ENCODE measurements at places on chromosomes 16 and 17.

DNA sequence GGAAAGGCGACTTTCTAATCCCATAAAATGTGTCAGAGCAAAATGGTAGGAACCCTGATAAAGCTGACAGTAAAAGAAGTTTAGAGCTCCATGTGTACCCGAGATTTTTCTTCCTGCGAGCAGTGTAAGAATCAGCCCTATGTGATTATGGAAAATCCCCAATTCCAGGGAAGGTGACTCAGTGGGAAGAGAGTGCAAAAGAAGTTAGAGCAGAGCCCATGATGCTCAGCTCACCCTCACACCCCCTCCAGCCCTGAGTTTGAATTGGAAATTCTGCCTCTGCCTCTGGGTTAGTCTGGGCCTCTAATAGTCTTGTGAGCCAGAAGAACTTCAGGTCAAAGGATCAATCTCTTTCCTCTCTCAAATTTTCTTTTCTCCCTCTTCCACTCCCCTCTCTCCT lies 12.5 kb downstream of the C17orf78 start:
- DNase-seq: no peak

DNA sequence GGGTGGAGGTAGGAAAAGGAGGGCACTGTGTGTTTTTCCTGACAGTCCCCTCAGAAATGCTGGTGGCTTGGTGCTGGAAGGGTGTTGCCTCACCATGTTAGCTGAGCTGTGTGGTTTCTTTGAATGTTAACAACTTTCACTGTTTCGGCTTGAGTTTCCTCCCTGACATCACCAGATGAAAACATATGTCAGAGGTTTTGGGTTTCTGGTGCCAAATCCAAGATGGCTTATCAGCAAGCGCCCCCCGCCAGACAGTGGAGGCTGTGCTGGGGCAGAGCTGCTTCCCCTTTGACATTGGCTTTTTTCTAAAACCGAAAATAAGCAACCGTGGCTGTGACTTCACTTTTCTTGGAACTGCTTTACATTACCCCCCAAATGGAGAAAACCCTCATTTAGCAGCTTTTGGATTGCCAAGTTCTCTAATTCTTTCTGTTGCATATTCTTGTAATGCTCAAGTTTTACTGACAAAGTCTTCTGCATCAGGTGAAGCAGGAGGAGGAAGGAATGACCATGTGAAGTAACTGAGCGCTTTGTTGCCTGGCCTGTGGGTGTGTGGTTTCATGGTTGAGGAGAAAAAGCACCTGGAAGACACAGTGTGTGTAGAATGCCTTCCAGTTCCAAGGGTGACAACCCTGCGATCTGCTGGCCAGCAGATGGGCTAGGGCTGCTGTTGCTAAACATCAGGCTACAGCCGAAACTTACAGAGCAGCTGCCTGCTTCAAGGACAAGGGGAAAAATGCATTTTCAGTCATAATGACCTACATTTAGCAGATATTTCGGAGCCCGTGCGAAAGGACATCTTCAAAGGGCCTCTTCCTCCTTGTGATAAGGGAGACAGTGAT lies 9.7 kb downstream of the RMI2 start:
- DNase-seq: no peak

- DNase-seq: no peak
Measured at GRCh38 chr17:72446525-72447250, 325.9 kb downstream of the SOX9 start.

- DNase-seq: no peak
Measured at GRCh38 chr16:75483222-75483621, 12.0 kb downstream of the CHST6 start.

DNA sequence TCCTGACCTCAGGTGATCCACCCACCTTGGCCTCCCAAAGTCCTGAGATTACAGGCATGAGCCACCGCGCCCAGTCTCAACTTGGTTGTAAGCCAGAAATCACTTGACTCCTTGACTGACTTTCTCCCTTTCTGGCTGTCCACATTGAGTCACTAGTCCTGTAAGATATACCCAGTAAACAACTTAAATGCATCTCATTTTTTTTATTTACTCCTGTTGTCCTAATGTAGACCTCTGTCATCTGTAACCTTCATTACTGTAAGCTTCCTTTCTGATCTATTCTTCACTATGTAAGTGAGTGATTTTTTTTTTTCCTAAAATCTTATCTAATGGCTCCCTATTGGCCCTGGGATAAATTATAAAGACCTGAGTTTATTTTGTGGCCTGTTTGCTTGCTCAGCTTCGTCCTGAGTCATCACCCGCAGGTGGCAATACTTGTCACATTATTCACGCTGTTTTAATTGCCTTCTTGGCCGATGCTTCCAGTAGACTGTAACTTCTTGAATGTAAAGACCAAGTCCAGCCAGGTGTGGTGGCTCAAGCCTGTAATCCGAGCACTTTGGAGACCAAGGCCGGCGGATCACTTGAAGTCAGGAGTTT lies 41.0 kb downstream of the PAFAH1B1 start:
- DNase-seq: peak; percentile 57

GRCh38 chr17:69470702-69471101 lies 56.2 kb downstream of the MAP2K6 start:
- no peak for DNase-seq

DNA sequence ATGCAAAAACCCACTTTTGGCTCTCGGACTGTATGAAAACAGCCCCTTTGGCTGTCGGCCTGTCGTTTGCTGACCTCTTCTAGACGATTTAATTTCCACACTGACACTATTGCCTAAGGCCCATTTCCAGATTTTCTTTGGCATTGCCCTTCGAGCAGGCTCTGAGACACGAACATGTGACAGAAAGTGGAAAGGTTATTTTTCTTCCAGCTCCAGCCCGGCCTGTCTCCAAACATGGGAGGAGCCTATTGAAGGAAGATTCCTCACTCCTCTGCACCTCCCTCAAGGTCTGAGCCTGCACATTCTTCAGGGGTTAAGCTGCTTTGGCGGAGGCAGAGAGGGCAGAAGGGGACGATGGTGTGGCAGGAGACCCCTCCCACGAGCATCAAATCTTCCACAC lies 85.9 kb upstream of the FOXF1 start:
- DNase-seq: no peak

DNA sequence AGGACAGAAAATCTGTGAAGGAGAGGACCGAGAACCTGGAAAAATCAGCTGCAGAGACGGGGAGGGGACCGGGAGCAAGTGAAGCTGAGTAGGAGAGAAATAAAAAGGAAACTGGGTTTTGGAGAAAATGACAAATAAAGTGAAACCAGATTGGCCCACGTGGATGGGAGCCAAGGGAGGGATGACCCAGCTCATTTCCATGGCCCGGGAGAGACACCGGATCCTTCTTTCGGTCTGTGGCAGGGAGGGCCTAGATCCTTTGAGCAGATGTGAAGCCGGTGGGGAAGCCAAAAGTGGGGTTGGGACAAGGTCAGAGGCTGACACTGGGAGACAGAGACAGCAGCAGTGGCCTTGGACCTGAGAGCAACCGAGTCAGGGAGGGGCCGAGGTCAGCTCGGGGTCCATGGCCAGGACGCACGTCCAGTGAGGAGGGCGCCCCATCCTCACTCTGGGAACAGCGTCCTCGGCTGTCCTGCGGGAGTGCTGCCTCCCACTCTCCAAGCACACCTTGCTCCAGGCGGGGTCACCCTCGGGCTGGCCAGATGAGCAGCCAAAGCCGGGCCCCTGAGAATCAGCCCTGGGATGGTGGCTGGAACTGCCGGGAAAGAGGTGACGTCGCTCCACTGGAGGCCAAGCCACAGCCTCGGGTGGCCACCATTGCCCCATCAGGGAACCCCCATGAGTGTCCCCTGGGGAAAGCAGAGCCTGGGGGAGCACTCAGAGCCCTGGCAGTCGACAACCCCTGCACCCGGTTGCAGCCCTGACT lies 50.8 kb upstream of the CDR2 start:
- no peak for DNase-seq

- no peak for DNase-seq
Measured at GRCh38 chr17:61863801-61864126, 436 bp upstream of the BRIP1 start.

DNA sequence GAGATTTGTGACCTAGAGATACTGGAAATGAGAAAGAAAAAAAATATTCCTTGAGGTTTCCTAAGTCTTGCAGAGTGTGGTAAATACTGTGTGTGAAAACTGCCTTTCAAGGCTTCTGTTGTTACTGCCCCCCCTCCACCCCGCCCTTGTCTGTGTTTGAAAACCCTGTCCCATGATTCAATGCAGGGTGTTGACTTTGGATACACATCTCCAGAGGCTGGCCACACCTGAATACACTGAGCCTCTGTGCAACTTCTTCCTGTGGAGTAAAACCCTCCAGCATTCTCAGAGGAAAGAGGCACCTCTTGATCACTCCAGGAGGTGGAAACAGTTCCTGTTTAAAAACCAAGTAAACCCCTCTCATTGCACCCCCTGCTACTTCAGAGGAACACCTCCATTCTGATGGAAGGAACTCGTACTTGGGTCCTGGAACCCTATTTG lies 123.0 kb upstream of the CACNG5 start:
- DNase-seq: no peak

- DNase-seq: no peak
Measured at GRCh38 chr17:5405400-5405799, 14.1 kb downstream of the NUP88 start.

GRCh38 chr16:3068487-3068886 lies 3.0 kb downstream of the IL32 start:
- DNase-seq: no peak

GRCh38 chr17:68805609-68806008 lies 149.6 kb downstream of the ABCA8 start:
- no peak for DNase-seq

DNA sequence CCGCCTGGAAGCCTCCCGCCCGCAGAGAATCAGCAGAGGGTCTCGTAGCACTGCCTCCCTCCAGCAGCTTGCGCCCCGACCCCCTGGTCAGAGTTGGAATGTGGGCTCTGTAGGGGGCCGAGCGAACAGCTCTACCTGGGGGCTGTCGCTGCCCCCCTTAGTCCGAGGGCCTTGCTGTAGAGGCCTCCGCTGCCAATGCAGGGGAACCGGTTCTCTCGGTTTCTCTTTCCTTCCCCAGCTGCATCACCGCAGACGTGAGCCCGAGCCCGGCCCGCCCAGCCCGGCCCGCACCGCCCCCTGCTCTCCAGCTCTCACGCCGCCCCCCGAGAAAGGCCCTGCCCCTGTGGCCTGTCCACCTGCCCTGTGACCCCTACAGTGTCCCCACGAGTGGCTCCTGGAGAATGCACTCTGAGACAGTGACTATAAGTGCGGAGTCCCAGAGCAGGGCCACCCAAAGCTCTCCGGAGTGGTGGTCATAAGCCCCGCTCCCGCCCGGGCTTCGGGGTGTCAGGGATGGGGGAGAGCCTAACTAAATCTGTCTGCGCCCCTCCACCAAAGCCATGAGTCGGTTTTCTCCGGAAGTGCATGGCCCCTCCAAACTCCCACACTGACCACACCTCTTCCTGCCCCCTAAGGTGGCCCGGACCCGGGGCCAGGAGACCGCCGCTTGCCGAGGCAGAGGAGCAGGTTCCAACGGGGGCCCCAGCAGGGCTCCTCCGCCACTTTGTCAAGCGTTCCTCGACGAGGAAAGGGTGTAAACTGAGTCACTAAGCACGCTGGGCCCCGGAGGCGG lies 1.7 kb downstream of the ARHGAP27 start:
- DNase-seq: no peak

DNA sequence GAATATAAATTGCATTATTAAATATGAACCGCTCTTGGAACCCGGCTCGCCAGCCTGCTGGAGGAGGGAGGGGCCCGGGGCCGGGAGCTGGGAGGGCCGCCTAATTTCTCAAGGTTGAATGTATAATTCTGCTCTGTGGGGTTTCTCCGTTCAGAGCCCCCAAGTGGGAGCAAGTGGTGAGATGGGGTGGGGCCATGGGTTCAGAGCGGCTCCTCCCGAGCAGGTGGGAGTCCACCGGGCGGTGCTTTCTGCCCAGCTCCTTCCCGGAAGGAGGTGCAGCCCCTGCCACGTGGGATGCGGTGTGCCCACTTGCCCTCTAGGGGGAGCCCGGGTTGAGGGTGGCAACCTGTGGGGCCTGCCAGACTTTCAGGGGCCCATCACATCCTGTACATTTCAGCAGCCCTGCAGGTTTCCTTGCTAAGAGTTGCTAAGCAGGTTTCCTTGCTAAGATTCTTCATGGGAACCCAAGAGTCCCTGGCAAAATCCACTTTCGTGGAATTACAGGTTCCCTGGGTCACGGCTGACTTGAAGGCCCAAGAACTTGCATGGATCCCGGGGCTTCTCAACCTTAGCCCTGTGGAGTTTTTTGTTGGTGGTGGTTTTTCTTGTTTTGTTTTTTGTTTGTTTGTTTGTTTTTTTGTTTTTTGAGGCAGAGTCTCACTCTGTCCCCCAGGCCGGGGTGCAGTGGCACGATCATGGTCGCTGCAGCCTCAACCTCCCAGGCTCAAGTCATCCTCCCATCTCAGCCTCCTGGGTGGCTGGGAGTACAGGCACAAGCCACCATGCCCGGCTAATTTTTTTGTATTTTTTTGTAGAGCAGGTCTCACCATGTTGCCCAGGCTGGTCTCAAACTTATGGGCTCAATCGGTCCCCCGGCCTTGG lies 196.7 kb upstream of the GSE1 start:
- peak; percentile 71 for DNase-seq

GRCh38 chr17:77280304-77281121 lies 139.7 kb downstream of the SEC14L1 start:
- DNase-seq: no peak

GRCh38 chr16:85728879-85729278 lies 22.0 kb downstream of the C16orf74 start:
- DNase-seq: no peak

DNA sequence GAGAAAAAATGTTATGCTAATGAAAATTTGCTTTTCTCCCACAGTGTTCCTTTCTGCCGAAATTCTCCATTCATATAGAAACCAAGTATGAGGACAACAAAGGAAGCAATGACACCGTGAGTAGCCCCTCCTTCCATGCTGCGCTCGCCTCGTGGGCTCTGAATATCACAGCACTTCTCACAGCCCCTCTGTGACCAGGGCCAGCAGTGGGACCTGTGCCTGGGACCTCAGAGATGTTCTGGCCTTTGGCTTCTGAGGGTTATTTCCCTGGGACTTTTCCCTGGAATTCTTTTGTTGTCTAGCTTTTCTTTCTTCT lies 139.6 kb upstream of the NOL11 start:
- no peak for DNase-seq

- no peak for DNase-seq
Measured at GRCh38 chr17:65533056-65533745, 28.2 kb downstream of the AXIN2 start.

DNA sequence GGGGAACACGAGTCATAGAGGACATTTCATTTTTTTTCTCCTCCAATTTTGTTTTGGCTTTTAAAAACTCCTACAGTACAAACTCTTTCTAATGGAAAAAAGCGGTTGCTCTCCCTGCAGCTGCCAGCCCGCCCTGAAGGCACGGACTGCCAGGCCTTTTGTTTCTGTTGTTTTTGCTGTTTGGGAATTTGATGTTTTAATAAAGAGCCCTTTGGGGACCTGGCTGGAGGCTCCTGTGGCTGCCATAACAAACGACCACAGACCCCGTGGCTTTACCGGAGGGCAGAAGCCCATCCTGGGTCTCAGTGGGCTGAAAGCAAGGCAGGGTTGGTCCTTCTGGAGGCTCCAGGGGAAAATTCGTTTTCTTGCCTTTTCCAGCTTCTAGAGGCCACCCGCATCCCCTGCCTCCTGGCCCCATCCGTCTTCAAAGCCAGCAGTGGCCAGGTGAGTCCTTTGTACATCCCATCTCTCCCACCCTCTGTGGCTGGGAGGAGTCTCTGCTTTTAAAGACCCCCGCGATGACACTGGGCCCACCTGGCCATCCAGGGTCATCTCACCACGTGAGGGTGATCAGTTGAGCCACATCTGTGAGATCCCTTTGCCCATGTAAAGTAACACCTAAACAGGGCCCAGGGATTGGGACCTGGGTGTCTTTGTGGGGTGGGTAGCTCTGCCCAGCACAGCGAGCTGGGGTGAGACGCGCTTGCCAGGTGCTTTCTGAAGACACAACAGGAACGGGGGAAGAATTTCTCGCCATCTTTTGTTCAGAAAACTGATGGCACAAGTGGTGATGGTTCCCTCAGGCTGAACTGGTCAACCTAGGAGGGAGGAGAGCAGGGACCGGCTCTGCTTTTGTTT lies 113.9 kb downstream of the BANP start:
- DNase-seq: no peak
